ENCODE measurements at places on chromosomes 3 and 15. TPM values are rescaled to one million over a fixed set of nuclear protein-coding genes. Genes with fewer than 3 reads are reported as not detected.

DNA sequence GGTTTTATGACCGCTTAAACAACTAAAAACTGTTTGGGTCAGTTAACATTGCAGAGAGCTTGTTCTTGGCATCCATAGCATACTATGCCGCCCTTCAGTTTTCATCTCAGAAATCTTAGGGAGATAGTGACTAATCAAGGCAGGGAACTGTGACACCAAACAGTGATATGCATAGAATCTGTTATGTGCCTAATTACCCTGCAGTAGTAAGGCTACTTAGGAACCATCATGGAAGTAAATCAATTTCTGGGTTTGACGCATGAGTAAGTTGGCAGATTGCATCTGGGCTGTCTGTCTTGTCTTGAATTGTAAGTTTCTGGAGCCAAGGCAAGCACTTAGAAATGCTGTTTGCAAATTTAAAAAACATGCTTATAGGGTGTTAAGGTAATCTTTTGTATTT is 22.5 kb downstream of the KCTD6 start:
- no peak for DNase-seq

The GOLGA8T gene
- total RNA-seq = 1.4 TPM

DNA sequence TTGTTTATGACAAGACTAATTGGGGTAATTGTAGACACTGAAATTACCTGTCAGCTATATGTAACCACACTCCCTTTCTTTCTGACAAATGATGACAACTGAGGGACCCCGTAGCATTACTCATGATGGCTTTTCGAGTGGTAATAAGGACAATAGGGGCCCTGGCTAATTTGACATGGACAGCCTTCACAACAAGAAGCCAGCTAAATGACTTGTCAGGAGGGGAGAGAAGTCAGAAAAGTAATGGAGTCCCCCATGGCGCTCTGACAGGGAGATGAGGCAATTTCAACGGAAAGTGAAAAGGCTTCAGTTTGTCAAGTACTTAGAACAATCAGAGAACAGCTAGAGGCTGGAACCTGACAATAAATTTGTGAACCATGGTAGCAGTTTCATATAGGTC is 177.3 kb downstream of the CDIN1 start:
- no peak for DNase-seq

DNA sequence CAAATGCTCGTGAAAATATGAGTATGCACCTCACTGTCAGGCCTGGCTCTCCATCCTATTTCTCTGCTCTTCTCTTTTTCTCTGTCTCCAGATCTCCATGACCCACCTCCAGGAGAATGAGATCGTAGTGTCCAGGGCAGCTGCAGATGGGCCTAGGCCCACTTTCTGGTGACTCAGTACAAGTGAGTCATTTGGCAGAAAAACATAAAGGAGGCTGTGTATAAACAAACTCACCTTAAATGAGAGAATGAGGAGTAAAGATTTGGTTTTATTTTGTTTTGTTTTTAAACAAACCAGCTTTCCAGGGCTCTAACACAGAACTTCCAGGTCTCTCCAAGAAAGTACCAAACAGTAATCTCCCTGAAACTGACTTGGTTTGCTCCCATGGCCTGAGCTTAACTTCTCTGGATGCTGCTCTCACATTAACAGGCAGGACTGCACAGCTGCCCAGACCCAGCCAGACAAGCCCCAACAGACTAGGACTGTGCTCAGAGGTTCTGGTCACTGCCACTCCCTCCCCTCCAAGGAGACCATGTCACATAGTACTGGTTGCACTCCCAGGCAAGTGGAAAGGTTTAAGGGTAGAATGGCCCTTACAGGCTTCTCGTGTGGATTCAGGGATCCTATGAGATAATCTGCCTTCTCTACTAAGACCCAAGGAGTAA is 1.5 kb upstream of the HEG1 start:
- peak; percentile 22 for DNase-seq

All from left cardiac atrium (tissue), 4 donors.